ENCODE measurements at places on chromosomes 6 and 20.

- no peak for DNase-seq
Measured at GRCh38 chr6:128172752-128173682, 272.2 kb upstream of the THEMIS start.

DNA sequence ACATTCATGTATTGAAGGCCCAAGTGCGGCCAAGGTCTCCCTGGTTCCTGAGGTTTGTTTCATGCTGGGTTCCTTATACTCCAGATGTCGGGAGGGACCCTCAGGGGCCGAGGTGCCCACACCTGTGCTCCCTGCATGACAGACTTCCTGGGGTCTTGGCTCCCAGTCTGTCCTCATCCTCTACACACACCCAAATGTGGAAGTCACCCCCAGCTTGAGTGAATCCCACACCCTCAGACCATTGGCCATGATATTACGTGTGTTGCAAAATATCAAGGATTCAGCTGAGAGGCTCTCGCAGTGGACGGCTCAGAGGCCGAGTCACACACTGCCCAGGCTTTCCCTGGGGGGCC is 82.2 kb upstream of the DUSP22 start:
- DNase-seq, result no peak

DNA sequence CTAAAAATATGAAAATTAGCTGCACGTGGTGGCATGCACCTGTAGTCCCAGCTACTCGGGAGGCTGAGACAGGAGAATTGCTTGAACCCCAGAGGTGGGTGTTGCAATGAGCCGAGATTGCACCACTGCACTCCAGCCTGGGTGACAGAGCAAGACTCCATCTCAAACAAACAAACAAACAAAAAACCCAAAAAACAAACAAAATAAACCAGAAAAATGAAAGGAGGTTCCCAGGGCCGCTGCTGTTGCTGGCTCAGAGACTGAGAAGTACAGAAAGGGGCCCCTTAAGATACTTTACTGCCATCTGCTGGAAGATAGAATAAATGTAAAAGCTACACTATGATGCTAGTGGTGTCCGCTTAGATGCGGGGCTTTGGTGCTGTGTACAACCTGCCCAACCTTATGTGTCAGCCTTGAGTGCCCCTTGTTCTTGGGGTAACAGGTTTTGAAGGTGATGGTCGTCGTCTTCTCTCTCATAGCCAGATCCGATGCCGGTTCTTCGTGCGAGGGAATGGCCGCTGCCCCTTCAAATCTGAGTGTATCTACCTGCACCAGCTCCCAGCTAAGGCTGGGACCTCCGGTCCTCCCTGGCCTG is 2.8 kb upstream of the FANCE start:
- DNase-seq, result peak; percentile 1

DNA sequence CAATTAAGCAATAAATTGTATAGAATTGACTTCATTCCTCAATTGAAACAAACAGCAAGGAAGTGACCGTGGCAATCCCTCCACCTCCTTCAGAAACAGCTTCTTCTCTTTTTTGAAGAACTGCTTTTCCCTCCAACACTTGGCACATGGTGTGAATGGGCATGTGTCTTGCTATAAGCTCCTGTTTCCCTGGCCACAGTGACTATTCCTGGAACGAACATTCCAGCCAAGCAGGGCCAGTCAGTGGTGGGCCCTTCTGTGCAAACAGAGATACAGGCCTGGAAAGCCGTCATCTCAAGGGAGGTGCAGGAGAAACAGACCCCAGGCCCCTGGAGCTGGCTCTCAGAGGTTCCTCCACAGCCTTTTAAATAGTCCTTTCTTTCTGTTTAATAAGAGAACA is 6.9 kb downstream of the TXNDC5 start:
- no peak for DNase-seq

DNA sequence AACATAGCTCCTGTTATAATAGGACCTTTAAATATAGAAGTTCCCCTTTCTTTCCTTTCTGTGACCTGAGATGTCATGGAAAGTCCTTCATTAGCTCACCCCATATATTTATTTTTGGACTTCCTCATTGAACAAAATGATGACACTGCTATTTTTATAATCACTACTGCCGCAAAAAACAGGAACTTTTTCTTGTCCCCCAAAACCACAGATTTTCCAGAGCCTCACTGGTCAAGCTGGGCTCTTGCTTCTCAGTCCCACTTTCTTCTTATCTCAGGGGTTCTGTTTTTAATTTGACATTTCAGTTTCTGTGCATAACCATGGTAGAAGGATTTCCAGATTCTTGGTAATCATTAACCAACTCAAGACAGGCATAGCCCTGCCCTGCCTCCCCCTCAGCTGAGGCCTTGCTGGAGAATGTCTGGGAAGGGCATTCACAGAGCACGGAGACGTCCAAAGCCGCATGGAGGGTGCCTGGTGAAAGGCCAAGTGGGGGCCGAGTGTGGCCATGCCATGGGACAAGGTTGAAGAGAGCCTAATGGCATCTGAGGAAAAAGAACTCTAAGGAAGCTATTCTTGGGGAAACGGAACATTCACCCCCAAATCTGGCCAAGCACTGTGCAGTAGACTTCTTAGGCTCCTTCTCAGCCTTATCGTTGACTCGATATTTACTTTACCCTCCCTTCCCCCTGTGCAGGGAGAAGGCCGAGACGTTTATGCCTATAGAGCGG is 73.7 kb downstream of the EDN1 start:
- no peak for DNase-seq

- no peak for DNase-seq
Measured at GRCh38 chr6:49202924-49203536, 260.0 kb downstream of the MMUT start.

DNA sequence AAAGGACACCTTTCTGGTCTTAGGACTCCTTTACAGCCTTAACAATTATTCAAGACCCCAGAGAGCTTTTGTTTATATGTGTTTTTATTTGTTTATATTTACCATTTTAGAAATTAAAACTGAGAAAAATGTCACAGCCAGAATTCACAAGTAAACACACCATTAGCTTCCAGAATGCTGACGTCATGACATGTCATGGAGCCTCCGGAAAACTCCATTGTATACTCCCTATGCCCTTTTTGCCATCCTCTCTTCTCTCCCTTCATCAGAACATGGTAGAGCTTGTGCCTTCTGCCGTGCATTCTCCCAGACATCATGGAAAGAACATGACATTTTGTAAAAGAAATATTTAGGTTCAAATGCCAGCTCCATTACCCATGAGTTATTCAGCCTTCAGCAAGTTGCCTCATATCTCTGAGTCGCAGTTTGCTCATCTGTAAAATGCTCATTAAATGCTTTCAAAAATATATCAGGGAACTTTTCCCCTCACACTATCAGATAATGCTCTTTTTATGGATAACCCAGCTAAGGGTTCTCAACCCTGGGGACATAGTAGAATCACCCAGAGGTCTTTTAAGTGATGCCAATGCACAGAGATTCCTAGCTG is 27.8 kb downstream of the TNFAIP3 start:
- DNase-seq, result no peak

DNA sequence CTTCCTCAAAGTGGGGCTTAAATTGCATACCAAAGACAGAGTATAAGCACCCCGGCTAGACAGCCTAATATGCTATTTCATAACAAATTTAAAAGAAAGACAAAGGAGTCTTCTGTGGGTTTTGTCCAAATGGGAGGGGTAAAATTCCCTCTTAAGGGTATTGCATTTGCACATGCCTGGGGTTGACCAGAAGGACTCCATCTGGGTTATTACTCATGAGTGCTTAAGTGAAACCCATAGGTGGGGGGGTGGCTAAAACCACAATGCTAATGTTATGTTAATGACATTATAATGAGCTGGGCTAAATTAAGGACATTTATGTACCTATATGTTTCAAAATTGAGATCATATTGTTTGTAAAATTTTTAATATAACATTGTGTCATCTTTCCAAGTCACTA is 15.0 kb downstream of the IMPG1 start:
- DNase-seq, result no peak

DNA sequence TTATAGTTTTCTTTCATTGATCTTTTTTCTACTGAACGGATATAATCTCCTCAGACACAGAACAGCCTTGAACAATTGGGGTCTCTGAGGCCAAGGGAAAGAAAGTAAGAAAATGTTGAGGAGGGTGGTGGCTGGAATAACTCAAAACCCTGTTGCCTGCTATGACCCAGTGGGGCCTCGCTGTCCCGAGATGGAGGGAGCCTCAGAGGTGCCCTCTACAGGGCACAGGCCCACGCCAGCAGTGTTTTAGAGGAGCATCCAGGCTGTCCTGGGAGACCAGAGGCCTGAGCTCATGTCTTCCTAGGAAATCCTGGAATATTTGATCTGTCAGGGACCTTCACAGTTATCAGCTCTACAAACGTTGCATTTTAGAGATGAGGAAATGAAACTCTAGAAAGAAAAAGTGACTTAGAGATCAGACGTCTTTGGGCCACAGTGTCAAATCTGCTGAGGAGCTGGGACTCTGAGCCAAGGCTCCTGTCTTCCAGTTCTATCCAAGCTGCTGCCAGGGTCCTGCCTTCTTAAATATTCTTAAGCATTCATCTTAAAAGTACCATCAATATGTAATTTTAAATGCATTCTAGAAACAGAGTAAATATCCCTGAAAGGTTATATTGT is 26.3 kb downstream of the ALDH5A1 start:
- DNase-seq, result no peak

DNA sequence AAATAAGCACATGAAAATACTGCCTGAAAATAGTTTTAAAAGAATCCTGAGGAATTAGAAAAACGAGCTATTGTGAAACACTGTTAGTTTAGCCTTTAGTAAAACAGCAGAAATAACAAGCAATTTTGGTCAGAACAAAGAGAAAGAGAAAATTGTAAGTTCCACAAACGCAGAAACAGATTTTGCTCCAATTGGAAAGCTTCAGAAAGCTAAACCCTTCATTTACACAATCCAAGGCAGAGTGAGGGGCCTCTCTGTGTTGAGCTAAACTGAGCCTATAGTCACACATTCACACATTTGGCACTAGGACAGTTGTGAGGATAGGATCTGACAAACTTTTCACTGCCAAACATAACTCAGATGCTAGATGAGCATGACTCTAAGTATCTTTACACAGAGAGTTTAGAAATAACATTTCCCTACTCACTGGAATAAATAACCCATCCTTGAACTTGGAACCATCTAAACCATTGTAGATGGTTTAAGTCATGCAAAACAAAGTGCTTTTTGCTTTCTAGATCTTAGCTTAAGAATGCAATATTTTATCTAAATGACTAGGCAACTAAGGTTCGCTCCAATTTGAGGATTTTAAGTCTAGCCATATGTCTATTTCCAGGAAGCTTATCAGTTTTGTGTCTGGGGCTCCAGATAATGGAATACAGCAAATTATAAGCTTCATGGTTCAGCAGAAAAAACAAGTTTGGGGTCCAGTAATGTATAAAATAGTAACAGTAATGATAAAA is 122.6 kb downstream of the SGK1 start:
- no peak for DNase-seq

DNA sequence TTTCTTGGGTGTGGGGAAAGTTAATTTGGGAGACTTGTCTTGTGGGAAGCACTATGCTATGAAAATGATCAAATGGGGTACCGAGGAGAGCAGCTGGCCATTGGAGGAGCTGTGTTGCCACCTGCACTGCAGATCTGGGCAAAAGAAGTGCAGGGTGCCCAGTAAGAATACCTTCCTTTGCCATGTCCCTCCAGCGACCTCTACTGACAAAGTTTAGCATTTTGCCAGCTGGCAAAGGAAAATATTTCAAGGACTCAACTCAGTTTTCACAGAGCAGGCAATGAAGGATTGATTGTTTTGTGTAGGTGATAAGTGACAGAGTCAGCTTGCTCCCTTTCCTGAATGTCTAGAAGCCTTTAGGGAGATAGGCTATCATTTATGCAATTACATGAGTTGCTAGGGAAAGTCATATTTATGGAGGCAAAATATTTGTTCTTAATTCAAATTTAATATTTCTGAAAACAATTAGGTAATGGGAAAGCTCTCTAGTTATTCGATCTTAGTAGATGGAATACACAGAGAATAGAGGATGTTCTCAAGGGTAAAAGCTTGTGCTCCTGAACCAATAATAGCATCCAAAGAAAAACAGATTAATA is 118.4 kb downstream of the FARS2 start:
- no peak for DNase-seq

DNA sequence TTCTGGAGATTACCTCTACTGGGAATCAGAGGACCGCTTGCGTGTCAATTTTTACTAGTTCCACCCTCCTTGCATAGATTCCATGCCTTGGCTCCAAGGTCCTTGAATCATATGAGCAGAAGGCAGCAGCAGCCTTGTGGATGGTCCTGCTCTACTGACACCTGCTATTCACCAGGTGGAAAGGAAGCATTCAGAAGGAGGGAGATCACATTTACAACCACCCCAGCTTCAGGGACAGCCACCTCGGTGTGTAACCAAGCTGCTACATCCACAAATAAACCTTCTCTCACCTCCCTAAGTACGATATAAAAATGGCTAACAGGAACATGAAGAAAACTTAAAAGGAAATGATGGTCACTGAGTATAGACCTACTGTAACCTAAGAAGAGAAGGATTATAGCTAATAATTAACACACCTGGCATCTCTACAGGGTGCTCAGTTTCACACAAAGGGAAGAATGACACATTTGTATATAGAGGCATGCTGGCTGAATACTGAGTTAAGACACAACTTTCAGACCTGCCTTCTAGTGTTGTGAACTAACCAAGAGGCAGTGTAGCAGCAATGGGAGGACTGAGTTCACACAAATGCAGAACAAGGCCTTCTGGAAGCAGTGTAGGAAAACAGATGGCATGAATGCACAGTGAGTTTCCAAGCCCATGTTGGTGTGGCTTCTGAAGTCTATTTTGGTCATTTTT is 46.3 kb upstream of the SRPK1 start:
- DNase-seq, result peak; percentile 65
